T-helper 22 cell (primary cell): ENCODE measurements at places on chromosomes 11 and 22.

DNA sequence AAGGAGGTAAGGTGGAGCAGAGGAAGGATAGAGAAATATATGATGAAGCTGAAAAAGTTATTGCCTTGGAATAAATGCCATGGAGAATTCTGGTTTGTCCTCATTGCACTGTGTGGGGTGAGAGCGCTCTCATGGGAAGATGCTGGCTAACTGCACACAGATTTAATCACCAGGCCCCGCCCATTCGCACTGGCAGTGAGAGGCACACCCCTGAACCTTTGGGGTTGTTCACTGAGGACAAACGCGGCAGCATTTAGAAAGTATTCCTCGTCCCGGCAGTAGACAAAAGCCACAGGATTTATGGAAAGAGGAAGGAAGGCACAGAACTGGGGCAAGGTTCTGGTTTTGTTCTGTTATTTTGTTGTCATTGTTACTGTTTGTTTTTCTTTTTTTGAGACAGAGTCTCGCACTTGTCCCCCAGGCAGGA, 70.2 kb downstream of the MED15 start:
- no peak for DNase-seq

- DNase-seq: no peak
Observed at GRCh38 chr11:44963136-44963535, 12.5 kb upstream of the TP53I11 start.

- DNase-seq: no peak
Observed at GRCh38 chr11:83068568-83068967, 3.1 kb downstream of the RAB30 start.

- no peak for DNase-seq
Observed at GRCh38 chr11:129436573-129436972, 60.9 kb downstream of the BARX2 start.

DNA sequence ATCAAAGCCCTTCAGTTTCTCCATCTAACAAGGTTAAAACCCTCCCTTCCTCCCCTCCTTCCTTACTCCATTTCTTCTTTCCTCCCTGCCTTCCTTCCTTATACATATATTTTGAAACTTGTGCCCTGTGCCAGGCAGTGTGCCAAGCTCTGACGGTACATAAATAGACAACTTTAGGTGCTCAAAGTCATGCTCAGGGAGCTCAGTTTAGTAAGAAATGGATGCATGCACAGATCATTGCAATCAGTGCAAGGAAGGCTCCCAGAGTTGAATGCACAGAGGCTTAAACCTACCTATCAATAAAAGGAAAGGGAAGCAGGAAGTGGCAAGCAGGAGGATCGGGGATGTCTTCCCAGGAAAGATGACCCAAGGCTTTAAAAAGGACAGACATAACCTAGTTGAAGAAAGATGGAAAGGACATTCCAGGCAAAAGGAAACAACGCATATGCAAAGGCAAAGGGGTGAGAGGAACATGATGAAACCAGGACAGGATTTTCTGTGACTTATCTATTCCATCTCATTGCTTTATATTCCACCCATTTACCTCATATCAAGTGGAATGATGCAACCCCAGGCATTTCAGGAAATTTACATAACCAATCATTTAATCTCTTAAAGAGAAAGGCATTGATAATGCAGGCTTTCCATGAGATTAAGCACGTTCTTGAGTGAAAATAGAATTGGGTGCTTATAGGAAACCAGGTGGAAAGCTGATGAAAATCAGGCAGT, 13.2 kb downstream of the FZD4 start:
- DNase-seq: no peak

DNA sequence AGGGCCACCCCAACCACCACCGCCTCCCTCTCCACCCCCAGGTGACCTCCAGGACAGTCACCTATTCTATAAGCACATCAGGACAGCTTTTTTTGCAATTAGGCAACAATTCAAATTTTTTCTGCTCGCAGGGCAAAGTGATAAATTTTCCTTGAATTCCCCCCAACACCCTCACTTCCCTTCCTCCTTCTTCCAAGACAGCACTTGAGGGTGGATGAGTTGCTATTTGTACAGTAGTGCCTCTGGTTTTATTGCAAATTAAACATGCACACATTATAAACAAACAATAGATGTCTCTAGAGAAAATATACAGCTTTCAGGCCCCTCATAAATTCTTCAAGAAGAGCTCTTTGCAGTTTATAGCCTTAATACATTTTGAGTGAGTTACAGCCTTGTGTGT, 80.9 kb upstream of the USP47 start:
- DNase-seq: no peak

GRCh38 chr22:47225080-47225930, 462.9 kb downstream of the TBC1D22A start:
- DNase-seq: no peak

DNA sequence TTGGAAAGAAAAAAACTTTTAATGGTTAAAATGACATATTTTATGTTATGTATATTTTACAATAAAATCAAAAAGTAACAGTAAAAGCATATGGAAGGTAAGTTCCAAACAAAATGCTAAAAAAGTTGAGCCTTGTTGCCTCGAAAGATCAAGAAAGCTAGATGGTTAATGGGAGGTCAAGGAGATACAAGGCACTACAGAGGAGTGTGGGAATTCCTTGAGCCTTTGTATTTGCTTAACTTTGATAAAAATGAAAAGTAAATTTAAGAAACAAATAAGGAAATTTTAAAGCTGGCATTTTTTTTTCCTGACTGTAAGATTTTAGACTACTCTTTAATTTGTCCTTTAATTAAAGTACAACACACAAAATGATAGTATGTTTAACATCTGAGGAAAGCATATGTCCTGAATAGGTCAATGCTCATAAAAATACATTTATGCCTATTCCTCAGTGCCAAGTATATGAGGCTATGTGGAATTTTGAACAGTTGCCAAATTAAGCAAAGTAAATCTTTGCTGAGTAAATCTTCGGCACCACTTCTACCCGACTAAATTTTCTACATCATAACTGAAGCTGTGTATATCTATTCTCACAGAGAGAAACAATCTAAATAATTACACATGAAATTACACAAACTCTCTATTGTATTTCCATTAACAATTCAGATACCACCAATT, 108.8 kb downstream of the TTC28 start:
- DNase-seq: no peak

GRCh38 chr11:70605468-70605815, 207.1 kb downstream of the CTTN start:
- DNase-seq: no peak
